Stimulated activated CD4-positive, alpha-beta T cell treated with anti-CD3 and anti-CD28 coated beads, TNF-alpha, amount 100 ng/mL, for 24 hours (primary cell): ENCODE measurements at places on chromosomes 2 and 18.

GRCh38 chr2:138474100-138474825, 27.3 kb upstream of the SPOPL start:
- DNase-seq, result no peak

- no peak for DNase-seq
Observed at GRCh38 chr2:201171259-201171814, 11.6 kb upstream of the CASP10 start.

DNA sequence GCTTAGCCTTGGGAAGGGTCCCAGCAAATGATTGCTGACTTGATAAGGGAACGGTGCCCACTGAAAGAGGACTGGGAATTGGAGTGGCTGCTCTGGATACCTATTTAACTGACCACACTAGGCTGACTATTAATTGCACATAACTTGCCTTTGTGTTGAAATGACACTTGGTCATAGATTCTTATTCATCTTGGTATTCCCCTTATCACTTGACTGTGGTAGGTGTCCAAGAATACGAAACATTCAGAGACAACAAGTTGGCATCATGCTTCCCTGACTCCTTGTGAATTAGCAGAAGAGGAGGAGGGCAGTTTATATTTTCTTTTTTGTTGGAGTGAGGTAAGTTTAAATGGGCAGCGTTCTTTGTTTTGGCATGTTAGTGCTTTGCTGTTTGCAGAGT, 13.4 kb downstream of the FMNL2 start:
- no peak for DNase-seq

DNA sequence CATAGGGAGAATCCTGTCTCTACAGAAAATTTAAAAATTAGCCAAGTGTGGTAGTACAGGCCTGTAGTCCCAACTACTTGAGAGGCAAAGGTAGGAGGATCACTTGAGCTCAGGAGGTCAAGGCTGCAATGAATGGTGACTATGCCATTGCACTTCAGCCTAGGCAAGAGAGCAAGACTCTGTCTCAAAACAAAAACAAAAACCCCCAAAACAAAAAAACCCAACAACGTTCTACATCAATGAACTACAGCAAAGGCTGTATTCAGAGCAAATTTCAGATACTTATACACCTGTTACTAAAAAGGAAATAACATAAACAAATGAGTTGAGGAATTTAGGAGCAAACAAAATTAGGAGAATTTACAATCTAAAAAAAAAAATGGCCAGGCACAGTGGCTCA, 22.6 kb downstream of the YES1 start:
- no peak for DNase-seq

- no peak for DNase-seq
Observed at GRCh38 chr2:239629926-239630617, 229.3 kb upstream of the HDAC4 start.

DNA sequence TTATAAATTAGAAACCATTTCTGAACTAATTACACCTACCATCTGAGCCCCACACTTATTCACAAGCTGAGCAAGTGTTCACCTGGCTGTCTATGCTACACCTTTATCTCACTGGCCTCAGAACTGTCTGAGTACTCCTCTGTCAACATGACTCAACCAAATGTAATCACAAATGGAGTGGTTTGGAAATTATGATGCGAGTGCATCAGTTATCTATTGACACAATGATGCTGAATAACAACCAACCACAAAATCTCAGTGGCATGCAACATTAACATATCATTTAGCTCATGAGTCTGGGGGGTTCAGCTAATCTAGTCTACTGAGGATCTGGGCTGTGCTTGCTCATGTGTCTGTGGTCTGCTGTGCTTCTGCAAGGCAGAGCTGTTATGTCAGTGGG, 184.2 kb upstream of the NXPH2 start:
- no peak for DNase-seq

DNA sequence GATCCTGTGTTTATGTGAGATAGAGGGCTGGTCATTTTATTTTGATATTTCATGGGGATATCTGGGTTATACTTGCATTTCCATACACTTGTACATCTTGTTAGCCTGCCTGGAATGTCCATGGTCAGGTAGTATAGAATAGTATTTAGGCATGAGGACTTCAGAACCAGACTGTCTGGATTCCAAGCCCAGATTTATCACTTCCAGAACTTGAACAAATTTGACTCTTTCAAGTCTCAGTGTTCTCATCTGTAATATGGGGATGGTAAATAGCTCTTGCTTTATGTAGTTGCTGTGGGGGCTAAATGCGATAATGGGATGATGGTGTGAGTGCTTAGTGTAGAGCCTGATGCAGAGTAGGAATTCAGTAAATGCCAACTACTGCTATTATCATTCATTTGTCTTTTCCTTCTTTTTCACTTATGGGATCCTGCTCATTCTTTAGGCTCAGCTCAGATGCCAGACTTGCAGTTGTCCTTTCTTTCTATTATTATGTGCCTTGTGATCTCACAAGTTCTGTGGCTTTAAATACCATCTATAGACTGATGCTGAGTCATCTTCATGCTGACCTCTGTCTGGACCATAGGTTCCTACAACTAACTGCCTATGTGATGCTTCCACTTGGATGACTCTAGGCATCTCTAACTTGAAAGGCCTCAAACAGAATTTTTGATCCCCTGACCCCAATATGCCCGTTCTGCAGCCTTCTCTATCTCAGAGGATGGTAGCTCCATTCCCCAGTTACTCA, 67.4 kb downstream of the POLE4 start:
- no peak for DNase-seq
